Inflammatory macrophage treated with lipopolysaccharide for 1 hour (primary cell): ENCODE measurements at places on chromosomes 4 and X.

GRCh38 chr4:38920186-38920585, 52.6 kb downstream of the FAM114A1 start:
- no peak for DNase-seq

- DNase-seq: no peak
These were observed 403.3 kb downstream of the HNRNPD start for GRCh38 chr4:81970454-81970853.

GRCh38 chrX:41445781-41446358, 1.3 kb upstream of the NYX start:
- DNase-seq: no peak

GRCh38 chrX:24225265-24225664, 75.7 kb downstream of the ZFX start:
- DNase-seq: no peak

- DNase-seq: no peak
These were observed 2121.0 kb downstream of the PCDH7 start for GRCh38 chr4:32841217-32841616.

DNA sequence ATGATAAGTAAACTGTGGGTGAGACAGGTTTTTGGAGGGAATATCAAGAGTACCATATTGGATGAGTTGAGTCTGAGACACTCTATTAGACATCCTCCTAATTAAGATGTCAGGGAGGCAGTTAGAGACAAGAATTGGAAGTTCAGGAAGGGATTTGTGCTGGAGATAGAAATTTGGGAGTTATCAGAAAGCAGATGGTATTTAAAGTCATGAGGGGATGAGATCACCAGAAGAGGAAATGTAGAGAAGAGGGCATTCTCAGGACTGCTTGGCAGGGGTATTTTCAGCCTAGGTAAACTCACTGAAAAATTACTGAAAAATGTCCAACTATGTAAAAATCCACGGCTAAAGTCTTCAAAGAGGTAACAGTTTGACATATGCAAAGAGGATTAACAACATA, 161.6 kb upstream of the PGRMC2 start:
- no peak for DNase-seq

GRCh38 chrX:133980832-133981588, 4.4 kb downstream of the GPC3 start:
- no peak for DNase-seq

GRCh38 chr4:81106150-81106549, 75.6 kb downstream of the BMP3 start:
- no peak for DNase-seq

DNA sequence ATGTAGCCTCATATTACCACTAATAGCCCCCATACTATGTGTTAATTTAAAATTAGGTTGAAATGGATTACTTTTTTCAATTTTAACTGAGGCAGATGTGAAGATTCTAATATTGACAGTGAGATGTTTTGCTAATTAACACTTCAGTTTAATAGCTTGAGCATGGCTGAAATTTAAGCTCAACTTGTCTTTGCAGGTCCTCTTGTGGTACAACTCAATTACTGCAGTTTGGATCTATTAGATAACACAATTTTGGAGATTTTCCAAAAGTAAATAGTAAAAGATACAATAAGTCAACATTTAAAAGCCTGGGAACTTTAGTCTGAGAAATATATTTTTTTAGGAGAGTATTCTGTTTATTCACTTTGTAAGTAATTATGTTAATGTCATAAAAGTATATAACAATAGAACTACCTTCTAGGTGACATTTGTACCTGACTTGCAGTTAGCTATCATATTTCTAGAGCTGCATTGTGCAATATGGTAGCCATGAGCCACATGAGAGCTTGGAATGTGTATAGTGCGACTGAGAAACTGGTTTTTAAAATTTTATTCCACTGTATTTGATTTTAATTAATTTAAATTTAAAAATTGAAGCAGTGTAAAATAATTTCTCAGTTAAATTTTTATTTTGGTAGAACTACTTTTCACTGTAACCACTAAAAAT, 73.1 kb upstream of the FMR1 start:
- no peak for DNase-seq

DNA sequence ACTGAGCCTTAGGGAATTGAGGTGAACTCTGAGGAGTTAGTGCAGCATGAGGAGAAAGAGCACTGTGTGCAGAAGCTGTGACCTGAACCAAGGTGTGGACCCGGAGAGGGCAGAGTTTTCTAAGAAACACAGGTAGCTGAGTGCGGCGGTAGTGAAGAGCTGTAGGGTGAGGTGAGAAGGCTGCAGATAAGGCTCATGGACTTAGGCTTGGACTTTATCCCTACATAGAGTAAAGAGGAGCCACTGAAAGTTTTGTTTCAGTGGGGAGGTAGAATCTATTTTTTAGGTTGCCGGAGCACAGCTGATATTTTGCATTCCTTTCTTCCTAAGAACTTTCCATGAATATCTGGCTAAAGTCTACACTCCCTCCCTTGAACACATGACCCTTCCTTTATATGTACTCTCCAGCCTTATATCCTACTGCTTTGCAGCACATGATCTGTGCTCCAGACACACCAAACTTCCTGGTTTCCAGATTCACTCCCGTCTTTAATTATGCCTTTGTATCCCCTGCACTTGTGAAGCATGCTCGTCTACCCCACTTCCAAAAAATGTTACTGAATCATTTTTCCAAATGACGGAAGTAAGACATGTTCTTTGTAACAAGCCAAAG, 10.6 kb upstream of the PGRMC2 start:
- no peak for DNase-seq

DNA sequence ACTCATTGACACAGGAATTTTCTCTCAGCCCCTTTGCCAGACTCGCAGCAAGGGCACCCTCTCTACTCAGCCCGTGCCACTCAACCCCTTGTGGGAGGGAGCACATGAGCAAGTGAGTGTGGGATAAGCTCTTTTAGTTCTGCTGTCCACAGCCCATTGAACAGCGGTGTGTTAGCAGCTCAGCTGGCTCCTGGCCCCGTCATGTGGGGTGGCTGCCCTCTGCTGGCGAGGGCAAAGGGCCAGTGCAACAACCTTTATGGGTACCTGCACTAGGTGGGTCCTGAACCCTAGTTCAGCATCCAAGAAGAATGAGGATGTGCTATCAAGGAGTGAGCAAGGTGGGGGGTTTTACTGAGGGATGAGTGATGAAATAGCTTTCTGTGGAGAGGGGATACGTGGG, 85.0 kb upstream of the ZNF81 start:
- DNase-seq: no peak

DNA sequence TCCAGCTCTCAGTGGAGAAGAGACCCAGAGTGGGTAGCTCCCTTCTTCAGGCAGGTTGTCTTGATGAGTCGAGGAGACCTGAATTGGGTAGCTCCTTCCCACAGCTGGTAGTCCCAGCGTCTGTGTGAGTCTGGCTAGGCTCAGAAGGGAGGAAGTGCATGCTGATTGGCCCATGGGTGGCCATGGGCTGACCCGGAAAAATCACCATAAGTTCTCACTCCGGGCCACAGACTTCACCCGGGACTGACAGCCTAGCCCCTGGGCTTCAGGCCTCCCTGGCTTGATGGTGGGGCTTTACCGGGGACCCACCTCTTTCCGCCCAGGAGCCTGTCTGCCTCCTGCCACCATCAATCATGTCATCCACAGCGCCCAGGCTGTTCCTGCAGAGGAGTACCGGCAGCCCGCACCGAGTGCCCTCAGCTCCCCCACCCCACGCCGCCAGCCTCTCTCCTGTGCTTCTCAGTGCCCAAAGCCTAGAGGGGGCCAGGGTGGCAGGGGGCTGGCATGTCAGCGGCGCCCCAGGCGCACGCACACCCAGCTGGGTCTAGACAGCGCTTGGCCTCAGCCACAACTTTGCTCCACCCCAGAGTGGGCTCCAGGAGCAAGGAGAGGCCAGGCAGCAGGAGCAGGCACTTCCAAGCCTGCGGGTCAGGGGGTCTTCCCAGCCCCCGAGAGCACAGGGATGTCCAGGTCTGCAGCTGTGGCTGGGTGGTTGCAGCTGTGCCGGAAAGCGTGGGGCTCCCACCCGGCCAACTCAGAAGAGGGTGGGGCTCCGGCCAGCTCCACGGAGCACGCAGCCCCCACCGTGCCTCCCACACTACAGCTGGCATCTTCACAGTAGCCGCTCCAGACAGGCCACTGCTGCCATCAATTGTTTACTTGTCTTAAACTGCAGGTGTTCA, 16.1 kb upstream of the SAT1 start:
- no peak for DNase-seq

- no peak for DNase-seq
These were observed 644 bp downstream of the ERCC6L start for GRCh38 chrX:72238183-72238582.

DNA sequence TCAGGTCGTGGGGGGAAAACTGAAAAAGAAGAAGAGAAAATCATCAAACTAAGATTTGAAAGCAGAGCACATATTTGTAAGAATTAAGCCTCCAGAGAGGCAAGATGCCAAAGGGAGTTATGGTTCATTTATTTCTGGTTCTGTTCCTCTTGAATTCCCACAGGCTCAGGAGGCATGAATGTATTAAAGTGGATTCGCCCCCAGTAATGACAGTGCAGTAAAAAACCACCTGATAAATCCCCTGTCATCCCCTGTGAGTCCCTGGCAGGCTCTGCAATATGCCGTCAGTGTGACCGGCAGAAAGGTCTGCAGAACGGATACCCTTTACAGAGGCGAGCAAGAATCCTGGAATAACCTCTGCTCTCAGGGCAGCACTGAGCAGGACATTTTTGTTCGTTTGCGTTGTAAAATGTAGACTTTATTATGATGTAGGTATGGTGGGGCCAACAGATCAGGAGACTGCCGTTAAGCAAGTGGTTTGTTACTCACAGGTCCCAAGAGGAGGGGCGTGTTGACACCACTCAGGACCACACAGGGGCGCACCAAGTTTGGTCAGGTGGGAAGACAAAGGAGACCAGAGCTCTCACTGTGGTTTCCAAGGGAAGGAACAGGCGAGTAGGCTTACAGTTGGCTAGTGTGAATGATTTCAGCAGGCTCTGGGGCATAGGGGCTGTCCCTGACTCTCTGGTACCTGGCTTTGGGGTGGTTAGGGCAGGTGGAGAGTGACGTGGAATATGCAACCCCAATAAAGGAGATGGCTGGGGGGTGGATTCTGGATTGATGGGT, 75.3 kb downstream of the DHRSX start:
- no peak for DNase-seq

- peak; percentile 76 for DNase-seq
These were observed 11.9 kb upstream of the MAOA start for GRCh38 chrX:43644124-43644701.

DNA sequence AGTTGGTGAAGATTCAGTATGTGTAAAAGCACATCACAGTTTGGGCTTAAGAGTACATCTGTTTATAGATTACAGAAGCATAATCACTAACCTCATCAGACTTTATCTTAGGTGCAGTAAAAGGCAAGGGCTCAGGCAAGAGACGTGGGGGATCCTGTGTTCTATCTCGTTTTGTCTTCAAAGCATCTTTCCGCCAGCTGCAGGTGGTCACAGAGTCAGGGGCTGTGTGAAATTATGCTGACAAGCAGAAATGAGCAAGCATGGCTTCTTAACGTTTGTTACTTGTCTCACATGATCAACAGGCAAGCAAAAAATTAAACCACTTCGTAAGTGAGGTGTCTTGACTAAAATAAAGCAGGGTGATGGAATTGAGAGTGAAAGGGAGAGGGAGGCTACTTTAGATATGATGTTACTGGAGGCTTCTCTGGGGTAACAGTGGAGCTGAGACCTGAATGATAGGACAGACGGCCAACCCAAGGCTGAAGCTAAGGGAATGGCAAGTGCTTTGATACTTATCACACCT, 1.4 kb upstream of the TEC start:
- DNase-seq: no peak

DNA sequence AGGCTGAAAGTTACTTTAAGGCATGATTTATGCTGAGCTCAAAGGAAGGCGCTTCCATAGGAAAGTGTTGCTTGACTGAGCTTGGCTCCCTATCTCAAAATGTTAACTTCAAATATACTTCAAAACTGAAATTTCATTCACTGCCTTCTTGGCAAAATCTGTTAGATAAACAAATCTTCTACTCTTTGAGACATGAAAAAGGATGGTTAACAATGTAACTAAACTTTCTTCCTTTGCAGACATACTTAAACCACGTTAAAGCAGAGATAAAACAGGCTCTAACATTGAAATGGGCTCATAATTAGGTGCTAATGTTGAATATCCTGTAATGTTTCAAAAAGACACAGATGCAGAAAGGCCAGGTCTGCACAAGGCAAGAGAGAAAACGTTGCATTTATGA, 110.4 kb downstream of the AMELX start:
- DNase-seq: no peak

GRCh38 chr4:118968005-118968404, 79.4 kb downstream of the SYNPO2 start:
- DNase-seq: peak; percentile 76

- DNase-seq: no peak
These were observed 161.3 kb upstream of the MAGEB18 start for GRCh38 chrX:25976683-25977310.

- no peak for DNase-seq
These were observed 295.9 kb upstream of the CASK start for GRCh38 chrX:42219231-42219630.

- no peak for DNase-seq
These were observed 13.7 kb upstream of the TMPRSS11E start for GRCh38 chr4:68433582-68433981.

DNA sequence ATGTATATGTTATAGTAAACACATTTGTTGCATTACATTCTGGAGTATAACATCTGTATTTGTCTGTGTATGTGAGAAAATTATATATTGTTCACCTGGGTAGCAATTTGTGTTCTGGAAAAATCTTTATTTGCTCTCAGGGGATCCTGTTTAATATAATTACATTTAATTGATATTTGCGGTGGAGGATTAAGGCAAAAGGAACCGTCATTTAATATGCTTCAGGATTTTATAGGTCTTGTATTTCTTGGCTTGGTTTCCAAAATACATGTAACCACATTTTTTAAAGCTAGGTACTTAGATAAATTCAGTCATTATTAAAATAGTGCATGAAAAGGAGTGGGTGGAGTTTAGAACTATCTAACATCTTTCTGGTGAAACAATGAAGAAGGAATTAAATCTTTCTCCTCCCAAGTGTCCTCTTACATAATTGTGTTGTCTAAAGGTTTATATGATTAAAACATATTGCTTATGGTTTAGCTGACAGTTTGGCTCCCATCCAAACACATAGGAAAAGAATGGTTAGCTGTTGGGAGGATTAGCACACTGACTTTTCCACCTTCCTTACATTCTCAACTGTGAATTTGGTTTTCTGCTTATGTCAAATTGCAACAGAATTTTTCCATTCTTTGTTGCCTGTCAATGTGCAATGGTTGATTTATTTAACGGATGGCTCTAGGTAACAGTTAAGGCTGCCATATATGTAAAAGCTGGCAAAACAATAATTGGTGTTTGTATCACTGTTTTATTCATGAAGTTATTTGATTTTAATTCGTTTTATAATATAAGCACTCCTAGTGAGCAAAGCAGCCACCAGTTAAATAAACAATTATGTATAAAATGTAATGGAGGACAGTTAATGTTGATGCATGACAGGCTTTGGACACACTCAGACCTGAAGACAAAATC, 250.8 kb upstream of the SFRP2 start:
- DNase-seq: no peak

DNA sequence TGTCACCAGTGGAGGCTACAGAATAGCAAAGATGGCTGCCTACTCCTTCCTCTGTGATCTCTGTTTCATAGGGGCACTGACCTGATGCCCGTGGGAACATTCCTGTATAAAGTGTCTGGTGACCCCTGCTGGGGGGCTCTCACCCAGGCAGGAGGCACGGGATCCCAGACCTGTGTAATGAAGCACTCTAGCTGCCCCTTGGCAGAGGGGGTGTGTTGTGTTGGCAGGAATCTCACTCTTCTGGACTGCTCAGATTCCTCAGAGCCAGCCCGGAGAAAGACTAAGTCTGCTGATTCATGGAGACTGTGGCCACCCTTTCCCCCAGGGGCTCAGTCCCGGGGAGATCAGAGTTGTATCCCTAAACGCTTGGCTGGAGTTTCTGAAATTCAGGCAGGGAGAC, 648.3 kb downstream of the SPRY1 start:
- no peak for DNase-seq

- no peak for DNase-seq
These were observed 13.7 kb upstream of the DHX15 start for GRCh38 chr4:24598025-24598424.
